Hepatic stellate cell (primary cell): ENCODE measurements at places on chromosomes 4 and X.

GRCh38 chr4:61505773-61506685 is 305.9 kb downstream of the ADGRL3 start:
- DNase-seq, result no peak

- no peak for DNase-seq
These were observed 90.5 kb downstream of the ELOVL6 start for GRCh38 chr4:110107866-110108265.

DNA sequence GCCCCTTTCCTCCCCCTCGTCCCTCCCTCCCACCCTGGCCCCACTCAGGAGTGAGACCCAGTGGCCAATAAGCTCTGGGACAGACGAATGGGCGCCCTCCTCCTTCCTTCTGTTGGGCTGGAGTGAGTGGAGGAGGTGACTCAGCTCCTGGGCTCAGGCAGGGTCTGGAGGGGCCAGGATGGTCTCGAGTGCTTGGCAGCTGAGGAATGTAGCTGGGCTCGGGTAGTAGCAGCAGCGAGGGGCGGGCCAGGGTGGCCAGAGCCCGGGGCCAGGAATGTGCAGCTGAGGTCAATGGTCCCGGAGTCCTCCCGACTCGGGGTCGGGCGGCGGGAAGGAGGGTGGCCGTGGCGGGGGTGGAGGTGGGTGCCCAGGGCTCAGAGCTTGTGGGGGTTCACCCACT is 15.0 kb downstream of the G6PD start:
- DNase-seq, result peak; percentile 58

DNA sequence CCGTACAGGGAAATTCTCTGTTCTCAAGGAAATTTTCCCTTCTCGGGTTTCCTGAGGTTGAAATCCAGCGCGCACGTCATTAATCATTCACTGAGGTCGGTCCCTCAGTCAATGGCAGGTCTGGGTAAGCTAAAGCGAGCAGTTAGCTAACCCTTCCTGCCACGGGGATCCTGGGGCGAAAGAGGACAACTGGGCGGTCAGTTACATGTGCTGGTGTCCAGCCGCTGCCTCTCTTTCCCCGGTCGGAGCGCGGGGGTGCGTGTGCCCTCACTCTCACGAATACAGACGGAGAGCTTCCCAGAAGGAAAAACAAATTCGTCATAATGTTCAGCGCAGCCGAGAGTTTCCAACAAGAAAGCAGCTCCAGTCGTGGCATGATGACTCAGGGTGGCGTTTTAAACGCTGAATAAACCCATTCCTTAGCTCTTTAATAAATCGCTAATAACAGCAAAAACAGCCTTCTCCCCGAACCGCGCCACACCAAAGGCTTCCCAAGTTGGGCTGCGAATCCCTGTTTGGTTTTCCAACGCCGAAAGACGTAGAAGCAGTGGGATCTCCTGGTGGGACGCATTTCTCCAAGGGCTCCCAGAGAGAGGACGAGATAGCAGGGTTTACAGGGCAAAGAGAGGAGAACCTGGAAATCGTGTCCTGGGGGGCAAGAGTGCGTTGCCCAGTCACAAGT is 752 bp upstream of the FGF5 start:
- peak; percentile 58 for DNase-seq

DNA sequence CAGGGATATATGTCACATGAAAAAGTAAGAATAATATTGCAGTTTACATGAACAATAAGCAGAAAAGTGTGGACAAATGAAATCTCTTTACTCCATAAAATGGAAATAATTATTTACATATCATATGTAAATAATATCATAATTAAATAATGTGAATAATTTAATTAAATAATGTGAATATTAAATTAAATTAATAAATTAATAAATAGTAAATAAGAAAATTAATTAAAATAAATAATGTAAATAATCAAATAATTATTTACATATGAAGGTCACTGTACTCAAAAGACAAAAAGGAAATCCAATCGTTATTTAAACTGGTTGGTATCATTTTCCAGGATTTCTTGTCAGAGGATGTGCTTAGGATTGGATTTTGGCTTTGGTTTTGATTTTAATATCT is 201.1 kb upstream of the ETNPPL start:
- no peak for DNase-seq
